ENCODE measurements at places on chromosomes 12 and 14. TPM values are rescaled to one million over a fixed set of nuclear protein-coding genes. Genes with fewer than 3 reads are reported as not detected.

ST8SIA1 gene
- 1.8 TPM for total RNA-seq

GRCh38 chr12:121512561-121512960 is 68.3 kb downstream of the KDM2B start:
- no peak for DNase-seq
- no peaks in the 10 kb centered on the region for H3K27me3 ChIP-seq
- H3K4me1 ChIP-seq = no peaks in the 10 kb centered on the region

UNC79 gene
- total RNA-seq = 2.1 TPM

- H3K27ac ChIP-seq = no peak overlapping the region
- peaks cover 12% of the 10 kb centered on the region for H3K36me3 ChIP-seq
- peak overlapping the region; percentile 67 for H3K4me3 ChIP-seq
- peak; percentile 30 for DNase-seq
- no peaks in the 10 kb centered on the region for H3K27me3 ChIP-seq
- peaks cover 20% of the 10 kb centered on the region for H3K4me1 ChIP-seq
These were observed 3.2 kb downstream of the SIX4 start for GRCh38 chr14:60720962-60721325.

FAM181A gene
- not detected for total RNA-seq

DNA sequence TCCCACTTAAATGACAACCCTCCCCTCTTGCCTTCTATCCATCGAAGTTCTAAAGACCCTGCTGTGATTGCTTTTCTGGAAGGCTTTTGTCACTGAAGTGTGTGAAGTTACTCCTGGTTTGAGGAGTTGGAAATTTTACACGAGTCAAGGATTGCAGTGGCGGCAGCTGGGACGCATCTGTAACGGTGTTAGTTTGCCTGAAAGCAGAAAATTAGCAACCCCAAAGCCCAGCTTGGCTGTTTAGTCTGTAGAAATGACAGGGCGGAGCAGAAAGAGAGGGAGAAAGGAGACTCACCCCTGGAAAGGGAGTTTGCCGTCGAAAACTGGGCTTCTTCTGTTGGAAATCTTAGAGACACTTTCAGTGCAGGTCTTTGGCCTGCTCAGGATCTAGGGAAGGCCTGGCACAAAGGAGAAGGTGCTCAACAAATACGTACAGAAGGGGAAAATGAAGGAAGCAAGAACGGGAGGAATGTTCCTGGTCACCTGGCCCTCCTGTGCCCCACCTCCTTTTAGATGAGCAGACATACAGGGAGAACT is 931 bp upstream of the MYF5 start:
- H3K27ac ChIP-seq = peak overlapping the region; percentile 68
- no peak overlapping the region for H3K4me3 ChIP-seq
- peak; percentile 38 for DNase-seq
- H3K27me3 ChIP-seq = peaks cover 54% of the 10 kb centered on the region

DNA sequence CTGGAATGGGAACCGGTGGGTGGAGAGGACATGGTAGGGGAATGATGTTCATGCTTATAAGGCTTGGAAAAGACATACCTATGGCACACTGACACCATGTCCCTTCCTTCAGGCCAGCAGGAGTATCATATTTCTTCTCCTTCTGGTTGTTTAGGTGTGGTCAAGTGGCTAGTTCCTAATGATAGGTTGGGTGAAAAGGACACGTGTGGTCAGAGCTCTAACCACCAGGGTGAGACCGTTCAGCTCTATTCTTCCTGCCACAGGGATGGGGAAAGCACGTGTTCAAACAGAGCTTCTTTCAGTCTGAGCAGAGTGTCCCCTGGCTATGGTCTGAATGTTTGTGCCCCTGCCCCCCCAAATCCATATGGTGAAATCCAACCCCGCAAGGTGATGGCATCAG is 209.1 kb downstream of the PAX9 start:
- no peak overlapping the region for H3K27ac ChIP-seq
- H3K4me3 ChIP-seq = no peak overlapping the region
- no peaks in the 10 kb centered on the region for H3K36me3 ChIP-seq
- no peaks in the 10 kb centered on the region for H3K4me1 ChIP-seq
- no peak for DNase-seq

CLEC12A gene
- not detected for total RNA-seq

PMCH gene
- total RNA-seq = not detected

GRCh38 chr14:62084020-62084419 is 321.8 kb downstream of the SNAPC1 start:
- H3K4me3 ChIP-seq = no peak overlapping the region
- H3K4me1 ChIP-seq = peaks cover 6% of the 10 kb centered on the region
- no peak overlapping the region for H3K27ac ChIP-seq
- DNase-seq = no peak

DNA sequence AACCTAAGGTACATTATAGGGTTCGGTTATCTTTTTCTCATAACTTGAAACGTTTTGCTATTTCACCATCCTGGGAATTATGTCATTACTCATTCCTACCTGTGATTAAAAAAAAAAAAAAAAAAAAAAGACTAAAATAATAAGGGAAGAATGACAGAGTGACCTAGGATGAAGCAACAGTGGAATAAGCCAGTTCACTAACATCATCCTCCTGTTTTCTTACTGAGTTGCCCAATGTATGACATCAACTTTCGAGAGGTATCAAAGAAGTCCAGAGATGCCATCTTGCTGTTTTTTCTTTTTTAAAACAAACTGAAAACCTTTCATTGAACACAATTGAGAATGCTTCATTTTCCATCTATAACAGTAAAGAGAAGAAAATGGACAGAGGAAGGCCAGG is 42.8 kb downstream of the AMN start:
- DNase-seq = no peak
- H3K4me3 ChIP-seq = no peak overlapping the region
- peaks cover 2% of the 10 kb centered on the region for H3K36me3 ChIP-seq

C12orf56 gene
- 1.3 TPM for total RNA-seq

DNA sequence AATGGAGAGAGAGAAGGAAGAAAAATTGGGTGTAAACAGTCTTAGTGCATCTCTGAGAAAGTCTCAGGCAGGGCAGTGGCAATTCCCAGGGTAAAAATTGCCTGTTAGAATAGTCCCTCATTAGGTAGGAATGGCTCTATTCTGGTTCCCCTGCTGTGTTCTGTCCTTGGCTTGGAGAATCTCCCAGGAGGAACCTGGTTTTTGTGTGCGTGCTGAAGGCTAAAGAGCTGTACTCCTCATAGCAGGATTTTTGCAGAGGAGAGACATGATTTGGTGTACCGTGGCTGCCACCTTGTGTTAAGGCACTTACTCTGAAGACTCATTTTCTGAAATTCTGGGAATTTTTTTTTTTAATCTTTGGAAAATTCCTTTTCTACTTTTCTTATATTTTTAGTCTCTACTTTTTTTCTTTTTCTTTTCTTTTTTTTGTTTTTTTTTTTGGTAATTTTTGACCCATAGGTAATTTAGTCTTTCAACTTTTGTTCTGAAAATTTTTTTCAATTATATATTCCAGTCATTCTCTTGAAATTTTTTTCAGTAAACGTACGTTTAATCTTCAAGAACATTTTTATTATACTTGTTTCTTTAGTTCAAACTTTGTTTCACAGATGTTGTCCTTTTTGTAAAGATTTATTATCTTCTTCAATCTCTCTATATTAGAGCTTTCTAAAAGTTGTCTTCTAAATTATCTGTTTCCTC is 63.8 kb downstream of the FBXO33 start:
- H3K27me3 ChIP-seq = no peaks in the 10 kb centered on the region
- peak; percentile 89 for DNase-seq
- H3K27ac ChIP-seq = peak overlapping the region; percentile 82
- H3K36me3 ChIP-seq = no peaks in the 10 kb centered on the region

GRCh38 chr14:78673845-78674244 is 503.7 kb downstream of the NRXN3 start:
- DNase-seq = peak; percentile 8
- no peak overlapping the region for H3K27ac ChIP-seq
- H3K27me3 ChIP-seq = no peaks in the 10 kb centered on the region
- no peaks in the 10 kb centered on the region for H3K36me3 ChIP-seq
- H3K4me1 ChIP-seq = no peaks in the 10 kb centered on the region
- H3K4me3 ChIP-seq = no peak overlapping the region

GRCh38 chr12:25074954-25075353 is 120.0 kb downstream of the DNAI7 start:
- H3K4me1 ChIP-seq = no peaks in the 10 kb centered on the region
- no peaks in the 10 kb centered on the region for H3K27me3 ChIP-seq
- no peak overlapping the region for H3K27ac ChIP-seq
- DNase-seq = no peak
- no peaks in the 10 kb centered on the region for H3K36me3 ChIP-seq
- no peak overlapping the region for H3K4me3 ChIP-seq

DNA sequence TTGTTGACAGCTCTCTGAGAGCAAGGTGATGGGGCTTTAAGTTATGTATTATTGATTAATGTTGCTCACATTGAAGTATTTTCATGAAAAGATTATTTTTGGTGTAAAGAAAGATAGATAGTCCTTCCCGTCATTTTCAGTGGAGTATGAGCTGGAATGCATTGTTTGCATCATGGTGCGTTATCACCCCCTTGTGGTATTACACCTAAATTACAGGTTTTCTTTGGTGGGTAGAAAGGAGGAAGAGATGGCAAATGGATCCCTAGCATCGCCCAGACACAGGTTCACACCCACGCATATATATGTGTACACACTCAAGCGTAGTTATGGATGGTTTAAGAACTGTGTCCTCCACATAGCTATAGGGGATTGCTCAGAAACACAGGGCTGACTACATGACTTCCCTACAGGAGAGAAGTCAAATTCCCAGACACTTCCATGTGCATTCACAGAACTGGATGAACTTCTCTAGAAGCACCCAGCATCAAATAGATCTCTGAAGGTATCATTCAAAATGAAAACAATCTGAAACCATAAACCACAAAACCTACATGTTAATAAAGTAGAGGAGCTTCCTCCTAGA is 14.4 kb upstream of the SERPINA10 start:
- no peaks in the 10 kb centered on the region for H3K27me3 ChIP-seq
- H3K4me3 ChIP-seq = no peak overlapping the region
- no peaks in the 10 kb centered on the region for H3K36me3 ChIP-seq
- H3K4me1 ChIP-seq = peaks cover 3% of the 10 kb centered on the region

DNA sequence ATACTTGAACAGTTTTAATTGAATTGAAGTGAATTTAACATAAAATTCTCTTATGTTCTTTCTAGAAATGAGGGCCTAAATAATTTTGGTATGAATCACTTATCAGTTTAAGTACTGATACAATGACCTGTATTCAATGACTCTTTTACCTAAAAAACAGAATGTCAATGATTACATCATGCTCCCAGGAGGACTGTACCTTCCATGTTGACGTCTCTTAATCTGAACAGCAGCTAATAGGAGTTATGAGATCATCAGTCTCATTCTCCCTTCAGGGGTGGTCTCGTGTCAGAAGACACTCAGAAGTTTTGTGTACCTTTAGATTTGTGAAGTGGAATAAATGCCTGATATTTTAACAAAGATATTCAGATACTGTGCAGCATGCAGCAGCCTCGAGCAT is 206.3 kb downstream of the CNTN1 start:
- no peak for DNase-seq
- H3K27ac ChIP-seq = no peak overlapping the region
- H3K4me1 ChIP-seq = no peaks in the 10 kb centered on the region
- no peaks in the 10 kb centered on the region for H3K36me3 ChIP-seq

ANO4 gene
- total RNA-seq = not detected

DNA sequence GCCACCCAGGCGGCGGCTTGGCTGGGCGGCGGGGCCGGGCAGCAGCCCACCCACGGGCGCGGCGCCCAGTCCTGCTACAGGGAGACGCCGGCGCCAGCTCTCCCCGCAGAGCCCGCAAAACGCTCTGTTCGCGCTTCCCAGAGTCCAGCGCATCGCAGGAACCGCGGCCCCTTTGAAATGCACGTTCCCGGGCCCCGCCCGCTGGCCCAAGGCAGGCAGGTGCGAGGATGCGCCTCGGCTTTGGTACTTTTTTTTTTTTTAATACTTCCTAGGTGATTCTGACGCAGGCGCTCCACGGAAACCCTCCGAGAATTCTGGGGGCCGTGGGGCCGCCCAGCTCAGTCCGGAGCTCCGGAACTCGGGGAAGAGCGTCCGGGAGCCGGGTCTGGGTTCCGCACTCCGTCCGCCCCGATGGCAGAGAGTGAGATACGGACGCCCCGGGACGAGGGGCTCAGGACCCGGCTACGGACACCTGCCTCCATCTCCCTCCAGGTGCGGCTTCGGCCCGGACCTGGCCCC is 483 bp downstream of the POC1B start:
- H3K27ac ChIP-seq = no peak overlapping the region
- no peaks in the 10 kb centered on the region for H3K27me3 ChIP-seq
- no peaks in the 10 kb centered on the region for H3K36me3 ChIP-seq
- DNase-seq = peak; percentile 73

DNA sequence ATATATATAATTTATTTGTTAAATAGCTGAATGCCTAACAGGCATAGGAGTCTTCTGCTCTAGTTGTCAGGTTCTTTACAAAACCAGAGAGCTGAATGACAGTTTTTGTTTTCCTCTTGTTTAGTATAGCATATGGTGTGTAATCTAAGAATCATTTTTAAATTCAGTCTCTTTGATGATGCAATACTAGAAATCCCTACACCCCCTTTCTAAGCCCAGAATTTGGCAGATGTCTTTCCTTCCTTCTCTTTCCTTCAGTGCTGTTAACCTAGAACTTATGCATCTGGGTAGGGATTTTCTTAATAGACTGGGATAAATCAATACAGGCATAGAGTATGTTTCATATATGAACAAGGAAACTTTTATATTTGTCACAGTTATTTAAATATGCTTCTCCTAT is 198.1 kb downstream of the KCNH5 start:
- no peak overlapping the region for H3K4me3 ChIP-seq
- H3K4me1 ChIP-seq = no peaks in the 10 kb centered on the region
- DNase-seq = no peak
- H3K36me3 ChIP-seq = no peaks in the 10 kb centered on the region
- no peaks in the 10 kb centered on the region for H3K27me3 ChIP-seq

ACSM4 gene
- total RNA-seq = not detected

- H3K4me3 ChIP-seq = no peak overlapping the region
- peaks cover 11% of the 10 kb centered on the region for H3K27me3 ChIP-seq
- no peak overlapping the region for H3K27ac ChIP-seq
- H3K36me3 ChIP-seq = no peaks in the 10 kb centered on the region
- peaks cover 7% of the 10 kb centered on the region for H3K4me1 ChIP-seq
These were observed 13.0 kb upstream of the DPF3 start for GRCh38 chr14:72906879-72907278.

GRCh38 chr12:45351921-45352670 is 136.2 kb downstream of the ANO6 start:
- no peak for DNase-seq
- H3K4me1 ChIP-seq = no peaks in the 10 kb centered on the region
- no peak overlapping the region for H3K27ac ChIP-seq

All from neural progenitor cell (in vitro differentiated cells).